ENCODE measurements at places on chromosomes 7 and 10. TPM values are rescaled to one million over a fixed set of nuclear protein-coding genes. Genes with fewer than 3 reads are reported as not detected.

The STEAP1 gene
- 62.2 TPM for total RNA-seq

The MGAM2 gene
- not detected for total RNA-seq

The PTPN20 gene
- 4.5 TPM for total RNA-seq

The OR2A12 gene
- not detected for total RNA-seq

The OR2A5 gene
- not detected for total RNA-seq

The ATOH7 gene
- total RNA-seq = not detected

The TMEM209 gene
- 8.8 TPM for total RNA-seq

The TEX36 gene
- total RNA-seq = not detected

The ADCYAP1R1 gene
- not detected for total RNA-seq

The IFIT2 gene
- total RNA-seq = 9.5 TPM

The PRSS37 gene
- total RNA-seq = not detected

The RADIL gene
- 0.13 TPM for total RNA-seq
